ENCODE measurements at places on chromosomes 7 and 10.

DNA sequence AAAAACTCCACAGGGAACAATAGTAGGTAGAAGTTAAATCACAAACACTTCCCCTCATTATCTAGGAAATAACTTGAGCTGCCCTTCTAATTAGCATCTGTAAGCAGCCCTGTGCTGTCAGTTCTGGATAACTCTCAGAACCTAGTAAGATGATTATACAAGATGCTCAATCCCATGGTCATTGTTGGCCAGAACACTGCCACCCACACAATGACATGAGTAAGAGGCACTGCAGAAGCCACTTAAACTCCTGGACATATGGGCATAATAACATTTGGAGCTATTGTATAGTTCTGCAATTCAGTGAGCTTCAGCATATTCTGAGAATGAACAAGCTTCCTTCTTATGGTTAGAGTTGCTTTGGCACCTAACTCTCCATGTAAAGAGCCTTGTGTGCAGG is 153.8 kb downstream of the PLPP4 start:
- DNase-seq = no peak

- no peak for DNase-seq
Measured at GRCh38 chr10:77857272-77857671, 69.3 kb downstream of the DLG5 start.

GRCh38 chr10:17116193-17116592 is 13.4 kb downstream of the CUBN start:
- DNase-seq = no peak

DNA sequence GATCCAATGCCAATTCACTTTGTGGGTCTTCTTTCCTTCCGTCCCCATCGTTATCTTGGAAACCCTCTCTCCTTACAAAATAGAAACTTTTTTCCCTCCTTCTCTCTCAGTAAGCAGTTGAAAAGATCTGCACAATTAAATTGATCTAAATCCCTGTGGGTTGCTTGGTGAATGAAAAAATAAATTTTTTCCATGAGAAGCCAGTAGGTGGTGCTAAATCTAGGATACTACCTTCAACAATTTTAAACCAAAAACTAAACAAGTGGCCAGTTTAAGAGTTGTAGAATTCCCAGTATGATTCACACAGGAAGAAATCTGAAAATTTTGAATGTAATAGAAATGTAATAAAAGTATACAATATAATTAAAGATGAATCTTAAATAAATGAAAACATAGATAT is 990.3 kb upstream of the ZNF722 start:
- DNase-seq = no peak

DNA sequence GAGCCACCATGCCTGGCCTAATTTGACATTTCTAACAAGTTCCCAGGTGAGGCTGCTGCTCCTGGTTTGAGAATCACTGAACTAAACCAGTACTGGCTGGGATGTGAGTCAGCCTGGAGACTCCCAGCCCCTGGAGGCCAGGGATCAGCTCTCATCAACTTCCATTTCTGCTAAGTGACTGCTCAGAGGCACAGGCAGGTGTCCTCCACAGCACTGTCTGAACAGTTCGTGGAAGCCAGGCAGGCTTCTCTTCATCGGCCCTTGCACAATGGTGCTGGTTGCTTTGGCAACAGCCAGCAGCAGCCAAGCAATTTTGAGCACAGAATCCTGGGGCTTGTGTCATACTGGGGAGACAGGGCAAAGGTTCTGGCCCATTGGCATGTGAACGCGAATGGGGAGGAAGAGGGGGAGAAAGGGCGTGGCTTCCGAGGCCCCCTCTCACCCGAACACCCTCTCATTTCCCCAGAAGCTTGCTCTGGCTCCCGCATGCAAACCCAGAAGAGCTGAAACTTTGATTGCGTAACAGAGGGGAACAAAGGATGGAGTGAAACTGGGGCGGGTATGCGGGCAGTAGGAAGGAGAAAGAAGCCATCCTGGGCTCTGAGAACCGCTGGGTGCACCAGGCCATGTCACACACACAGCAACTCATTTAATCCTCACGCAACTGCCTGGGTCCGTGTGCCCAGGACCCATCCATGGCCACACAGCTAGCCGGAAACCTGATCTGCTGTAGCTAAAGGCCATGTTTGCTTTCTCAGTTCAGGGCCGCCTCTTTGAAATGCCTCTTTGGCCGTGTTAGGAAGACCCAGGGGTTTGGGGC is 9.0 kb upstream of the POR start:
- DNase-seq = no peak

GRCh38 chr7:2654059-2654458 is 22.3 kb downstream of the TTYH3 start:
- DNase-seq = no peak

DNA sequence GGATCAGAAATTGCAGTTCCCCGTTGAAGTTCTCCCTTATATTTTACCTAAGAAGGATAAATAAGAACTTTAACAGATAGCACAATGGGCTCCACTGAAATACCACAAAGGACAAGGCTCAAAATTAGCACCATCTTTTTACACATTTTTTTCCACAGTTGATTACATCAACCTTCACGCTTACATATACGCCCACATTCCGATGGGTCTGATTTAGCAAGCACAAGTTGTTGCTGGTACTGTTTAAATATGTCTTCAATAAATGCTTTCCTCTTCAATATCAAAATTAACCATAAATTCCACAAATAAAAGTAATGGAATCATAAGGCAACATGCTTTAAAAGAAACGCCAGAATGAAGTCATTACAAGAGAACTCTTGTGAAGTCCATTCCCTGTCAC is 79.5 kb downstream of the NEBL start:
- no peak for DNase-seq

DNA sequence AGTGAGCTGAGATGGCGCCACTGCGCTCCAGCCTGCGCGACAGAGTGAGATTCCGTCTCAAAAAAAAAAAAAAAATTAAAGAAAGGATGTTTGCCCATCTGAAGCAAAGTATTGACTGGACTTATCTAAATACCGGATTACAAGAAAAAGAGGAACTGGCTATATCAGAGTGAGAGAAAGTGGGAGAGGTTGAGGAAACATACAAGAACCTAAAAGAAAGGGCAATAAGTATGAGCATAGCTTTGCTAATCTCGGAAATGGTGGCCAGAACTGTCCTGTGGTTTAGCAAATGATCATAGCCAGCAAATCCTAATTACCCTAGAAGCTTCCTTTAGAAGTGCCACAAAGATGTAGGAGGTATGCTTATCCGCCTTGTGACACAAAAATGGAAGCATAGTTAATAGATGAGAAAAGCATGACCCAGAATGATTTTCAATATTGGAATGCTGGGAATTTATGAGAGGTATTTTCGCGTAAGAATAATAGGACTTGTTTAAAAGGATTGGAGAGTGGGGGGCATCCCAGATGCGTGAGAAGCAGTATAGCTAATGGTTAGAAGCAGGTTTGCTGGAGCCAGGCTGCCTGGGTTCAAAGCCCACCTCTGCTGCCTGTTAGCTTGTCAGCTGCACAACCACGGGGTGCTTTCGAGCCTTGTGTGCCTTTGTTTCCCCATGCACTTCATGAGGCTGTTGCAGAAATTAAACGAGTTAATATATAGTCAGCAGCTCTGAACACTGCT is 1.2 kb upstream of the GTPBP4 start:
- no peak for DNase-seq

GRCh38 chr10:131174211-131174565 is 137.3 kb downstream of the TCERG1L start:
- no peak for DNase-seq

GRCh38 chr7:30142710-30143109 is 7.9 kb downstream of the MTURN start:
- DNase-seq = no peak

GRCh38 chr10:77383861-77384553 is 253.6 kb downstream of the KCNMA1 start:
- no peak for DNase-seq

DNA sequence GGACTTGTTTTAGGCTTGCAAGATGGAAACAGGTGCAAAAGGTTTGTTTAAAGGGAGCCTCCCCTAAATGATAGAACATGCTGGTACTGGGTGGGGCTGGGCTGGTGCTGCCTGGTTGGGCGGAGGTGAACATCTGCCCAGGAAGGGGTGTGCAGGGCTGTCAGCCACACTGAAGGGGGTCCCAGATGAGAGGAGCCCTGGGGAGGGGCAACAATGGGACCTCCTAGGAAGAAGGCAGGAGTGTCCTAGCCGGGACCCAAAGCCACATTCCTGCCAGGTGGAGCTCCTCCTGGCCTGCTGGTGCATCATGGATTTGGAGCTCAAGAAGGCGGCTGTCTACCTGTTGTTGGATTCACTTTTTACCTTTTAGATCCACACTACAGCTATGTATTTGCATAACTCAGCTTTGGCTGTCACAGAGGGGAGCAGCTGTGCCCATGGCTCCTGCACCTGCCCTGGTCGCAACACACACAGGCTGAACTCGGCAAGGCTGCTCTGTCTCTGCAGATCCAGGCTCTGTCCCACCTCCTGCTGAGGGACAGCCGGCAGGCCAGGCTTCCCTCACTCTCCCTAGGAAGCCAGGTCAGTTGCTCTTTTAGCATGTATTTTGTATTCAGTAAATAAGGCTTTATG is 59.9 kb downstream of the ADARB2 start:
- no peak for DNase-seq

GRCh38 chr7:113010377-113010776 is 76.2 kb downstream of the GPR85 start:
- no peak for DNase-seq

DNA sequence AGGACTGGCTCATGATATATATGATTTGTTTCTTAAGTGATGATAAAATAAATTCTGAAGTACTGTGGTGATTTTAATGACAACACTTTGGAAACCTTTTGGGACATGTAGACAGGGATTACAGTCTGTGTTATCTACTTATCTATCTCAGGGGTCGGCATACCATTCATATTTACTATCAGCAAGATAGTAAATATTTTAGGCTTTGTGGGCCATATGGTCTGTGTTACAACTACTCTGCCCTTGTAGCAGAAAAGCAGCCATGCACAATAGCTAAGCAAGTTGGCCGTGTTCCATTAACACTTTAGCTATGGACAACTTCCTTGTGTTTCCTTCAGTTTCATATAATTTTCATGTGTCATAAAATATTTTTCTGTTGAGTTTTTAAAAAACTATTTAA is 97.8 kb upstream of the PRPS1L1 start:
- DNase-seq = no peak

DNA sequence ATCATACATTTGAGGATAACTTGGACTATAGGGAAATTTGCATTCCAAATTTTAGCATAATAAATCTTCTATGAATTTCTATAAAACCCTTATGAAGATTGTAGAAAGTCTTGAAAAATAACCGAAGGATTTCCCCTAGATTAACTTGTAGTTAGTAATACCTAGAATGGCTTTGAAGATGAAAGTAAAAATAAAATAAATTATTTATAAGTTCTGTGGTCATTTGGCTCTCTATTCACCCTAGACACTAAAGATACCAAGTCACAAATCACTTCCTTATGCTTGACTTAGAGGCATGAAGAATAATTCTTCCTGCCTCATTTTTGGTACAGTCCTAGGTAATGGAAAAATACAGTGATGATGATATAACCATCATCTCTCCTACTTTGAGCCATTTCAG is 79.3 kb downstream of the CSTF2T start:
- DNase-seq = no peak

GRCh38 chr7:29102558-29103151 is 43.7 kb downstream of the CPVL start:
- no peak for DNase-seq

GRCh38 chr7:101951757-101952156 is 134.3 kb downstream of the CUX1 start:
- DNase-seq = no peak

GRCh38 chr10:73944356-73945100 is 33.6 kb downstream of the PLAU start:
- no peak for DNase-seq

- DNase-seq = no peak
Measured at GRCh38 chr7:27614095-27614494, 48.6 kb downstream of the HIBADH start.

GRCh38 chr7:495326-495725 is 24.3 kb downstream of the PDGFA start:
- no peak for DNase-seq

- no peak for DNase-seq
Measured at GRCh38 chr7:112538726-112539255, 58.0 kb downstream of the LSMEM1 start.

GRCh38 chr10:124621637-124622036 is 122.5 kb downstream of the FAM53B start:
- no peak for DNase-seq

DNA sequence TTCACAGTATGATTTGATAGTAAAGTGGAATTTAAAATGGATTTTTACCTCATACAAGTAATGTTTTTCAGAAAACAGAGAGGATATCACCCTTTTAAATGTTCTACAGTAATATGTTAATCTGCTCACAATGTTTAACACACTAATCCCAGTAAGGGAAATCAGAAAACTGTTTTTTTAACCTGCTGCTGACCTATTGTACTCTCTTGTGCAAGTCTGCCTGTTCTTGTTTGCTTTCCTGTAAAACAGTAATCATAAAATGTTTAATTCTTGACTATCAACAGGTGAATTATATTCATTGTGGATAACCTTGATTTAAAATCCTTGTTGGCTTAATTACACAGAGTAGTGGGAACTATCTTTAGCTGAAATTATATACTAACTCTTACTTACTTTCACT is 126.4 kb downstream of the GNAT3 start:
- DNase-seq = no peak

- DNase-seq = no peak
Measured at GRCh38 chr10:77685432-77685831, 47.8 kb upstream of the KCNMA1 start.

- DNase-seq = no peak
Measured at GRCh38 chr7:150381096-150381495, 2.0 kb downstream of the ZNF775 start.

DNA sequence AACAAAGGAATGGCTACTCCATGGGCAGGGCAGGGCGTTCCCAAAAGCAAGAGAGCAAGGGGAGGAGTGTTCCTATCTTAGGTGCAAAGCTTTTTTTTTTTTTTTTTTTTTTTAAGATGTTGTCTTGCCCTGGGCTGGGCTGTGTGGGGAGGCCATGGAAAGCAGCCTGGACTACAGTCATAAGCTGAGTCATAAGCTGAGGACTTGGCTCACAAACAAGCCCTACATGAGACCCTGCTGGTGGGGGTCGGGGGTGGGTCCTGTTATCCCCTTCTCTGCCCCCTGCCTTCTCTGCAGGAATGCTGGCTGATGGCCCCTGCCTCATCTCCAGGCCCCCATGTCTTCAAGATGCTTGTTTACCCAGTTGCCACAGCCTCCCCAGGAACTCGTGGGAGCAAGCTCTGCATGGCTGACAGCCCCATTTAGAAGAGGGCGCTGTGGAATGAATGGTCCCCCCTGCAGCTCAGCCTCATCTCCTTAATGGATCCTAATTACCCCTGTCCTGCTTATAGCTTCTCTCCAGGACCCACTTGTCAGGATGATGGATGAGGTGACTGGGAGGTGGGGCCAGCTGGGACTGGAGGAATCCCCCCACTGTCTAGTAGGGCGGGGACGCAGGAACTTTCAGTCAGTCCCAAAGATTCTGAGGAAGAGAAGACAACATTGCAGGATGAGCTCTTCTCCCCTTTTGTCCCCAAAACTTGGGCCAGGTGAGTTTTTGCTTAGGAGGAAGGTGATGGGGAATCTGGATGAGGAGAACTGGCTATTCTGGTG is 340.8 kb upstream of the PODXL start:
- no peak for DNase-seq
